Right atrium auricular region (tissue), 2 donors: ENCODE measurements at places on chromosomes 12 and 14.
A peak's percentile ranks its signal among the peaks of the same experiment; 100 is the strongest.

GRCh38 chr14:36659822-36660735 lies 1.6 kb upstream of the PAX9 start:
- no peak for DNase-seq

GRCh38 chr12:51821440-51822260 lies 26.9 kb downstream of the FIGNL2 start:
- DNase-seq: no peak

DNA sequence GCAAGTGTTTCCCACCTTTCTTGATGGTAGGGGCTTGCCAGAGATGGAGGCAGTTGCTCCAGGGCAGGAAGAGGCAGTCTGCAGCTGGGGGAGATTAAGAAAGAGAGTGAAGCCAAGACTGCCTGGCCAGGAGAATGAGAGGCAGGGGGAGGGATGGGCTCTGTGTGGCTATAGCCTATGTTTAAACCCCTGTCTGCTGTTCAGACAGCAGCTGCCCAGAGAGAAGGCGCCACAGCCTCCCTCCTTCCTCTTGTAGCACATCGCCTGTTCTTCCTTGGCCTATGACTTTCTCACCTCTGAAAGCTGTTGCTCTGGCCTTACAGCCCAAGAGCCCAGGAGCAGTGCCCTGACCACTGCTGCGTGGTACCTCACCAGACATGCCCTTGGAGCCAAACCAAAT lies 61.7 kb downstream of the EMP1 start:
- DNase-seq: no peak

GRCh38 chr12:1620092-1620491 lies 8.9 kb upstream of the WNT5B start:
- DNase-seq: no peak

DNA sequence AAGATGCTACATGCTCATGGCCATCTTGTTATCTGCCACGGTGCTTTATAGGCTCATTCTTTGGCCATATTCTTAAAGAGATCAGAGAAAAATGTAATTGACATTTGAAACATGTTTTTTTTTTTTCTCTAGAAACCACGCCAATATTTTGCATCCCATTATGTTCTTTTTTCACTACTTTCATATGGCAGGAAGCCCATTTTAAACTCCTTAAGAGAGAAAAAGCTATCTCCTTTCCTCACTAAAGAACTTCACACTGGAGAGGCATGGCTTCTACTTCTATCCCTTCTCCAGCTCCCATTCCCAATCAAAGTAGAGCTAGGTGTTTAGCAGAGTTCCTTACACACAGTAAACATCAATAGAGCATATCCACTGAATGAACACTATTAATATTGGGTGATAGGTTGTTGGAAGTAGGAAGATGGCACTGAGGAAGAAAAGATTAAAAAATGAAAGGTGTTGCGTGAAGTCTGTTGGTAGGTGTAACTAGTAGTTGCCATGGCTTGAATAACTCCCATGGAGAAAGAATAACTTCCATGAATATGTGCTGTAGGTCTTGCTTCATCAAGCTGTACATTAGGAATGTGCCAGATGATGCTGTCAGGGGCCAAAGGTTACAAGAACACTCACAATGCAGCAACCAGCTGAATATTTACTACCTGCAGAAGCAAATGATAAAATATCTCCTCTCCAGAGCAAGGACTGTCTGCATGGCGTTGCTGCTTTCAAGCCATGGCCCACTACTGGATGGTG lies 178.8 kb downstream of the STXBP6 start:
- no peak for DNase-seq

- no peak for DNase-seq
Measured at GRCh38 chr12:33703221-33703620, 263.6 kb upstream of the SYT10 start.

DNA sequence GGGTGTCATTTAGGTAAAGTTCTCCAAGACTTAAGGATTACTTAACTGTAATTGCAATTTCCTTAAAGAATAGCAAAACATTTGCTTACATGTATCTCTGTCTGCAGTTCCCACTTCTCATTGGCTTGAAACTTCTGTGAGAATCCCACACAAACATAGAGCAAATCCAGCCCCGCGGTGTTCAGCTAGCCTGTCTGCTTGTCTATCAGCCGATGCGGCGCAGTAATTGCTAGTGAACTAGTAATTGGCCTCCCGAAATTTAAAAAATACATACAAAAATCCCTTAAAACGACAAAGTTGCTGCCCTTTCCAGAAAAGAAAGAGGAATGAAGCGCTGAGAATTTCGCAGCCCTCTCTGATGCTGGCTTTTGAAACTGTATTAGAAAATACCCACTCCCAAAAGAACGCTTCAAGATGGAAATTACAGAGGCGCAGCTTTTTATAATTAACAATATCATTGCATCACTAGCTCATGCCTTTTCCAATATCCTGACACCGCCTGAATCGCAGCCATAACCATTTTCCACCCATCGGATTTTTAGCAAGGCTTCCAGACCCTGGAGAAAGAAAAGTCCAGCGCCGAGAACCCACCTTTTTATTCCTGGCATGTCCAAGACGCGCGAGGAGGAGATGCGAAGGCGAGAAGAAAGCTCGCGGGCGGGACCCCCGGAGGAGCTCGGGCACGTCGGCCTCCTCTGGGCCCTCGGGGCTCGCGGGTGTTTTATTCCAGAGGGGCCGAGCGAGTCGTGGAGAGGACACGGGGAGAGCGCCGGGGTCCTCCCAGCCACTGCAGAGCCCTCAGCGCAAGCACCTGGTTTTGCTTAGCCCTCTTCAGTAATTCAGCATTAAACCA lies 646 bp downstream of the FBLN5 start:
- DNase-seq: peak; percentile 59

DNA sequence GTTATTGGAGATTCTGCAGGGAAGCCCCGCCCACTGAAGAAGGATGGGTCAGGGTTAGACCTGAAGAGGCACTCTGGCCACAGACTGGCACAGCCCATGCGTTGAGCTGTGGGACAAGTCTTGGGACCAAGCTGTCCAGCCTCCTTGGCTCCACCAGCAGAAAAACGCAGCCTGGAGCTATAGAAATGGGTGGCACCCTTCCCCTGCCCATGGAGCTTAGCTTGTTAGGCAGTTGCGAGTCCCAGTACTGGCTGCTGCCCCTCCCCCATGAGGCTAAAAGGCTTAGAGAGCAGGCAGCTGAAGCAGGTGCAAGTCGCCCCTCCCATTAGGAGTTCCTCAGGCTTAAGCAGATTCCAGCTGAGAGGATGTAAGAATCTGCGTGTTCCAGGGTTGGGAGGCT lies 1124.0 kb upstream of the TMEM132C start:
- no peak for DNase-seq

- DNase-seq: no peak
Measured at GRCh38 chr12:45458854-45459807, 243.2 kb downstream of the ANO6 start.

DNA sequence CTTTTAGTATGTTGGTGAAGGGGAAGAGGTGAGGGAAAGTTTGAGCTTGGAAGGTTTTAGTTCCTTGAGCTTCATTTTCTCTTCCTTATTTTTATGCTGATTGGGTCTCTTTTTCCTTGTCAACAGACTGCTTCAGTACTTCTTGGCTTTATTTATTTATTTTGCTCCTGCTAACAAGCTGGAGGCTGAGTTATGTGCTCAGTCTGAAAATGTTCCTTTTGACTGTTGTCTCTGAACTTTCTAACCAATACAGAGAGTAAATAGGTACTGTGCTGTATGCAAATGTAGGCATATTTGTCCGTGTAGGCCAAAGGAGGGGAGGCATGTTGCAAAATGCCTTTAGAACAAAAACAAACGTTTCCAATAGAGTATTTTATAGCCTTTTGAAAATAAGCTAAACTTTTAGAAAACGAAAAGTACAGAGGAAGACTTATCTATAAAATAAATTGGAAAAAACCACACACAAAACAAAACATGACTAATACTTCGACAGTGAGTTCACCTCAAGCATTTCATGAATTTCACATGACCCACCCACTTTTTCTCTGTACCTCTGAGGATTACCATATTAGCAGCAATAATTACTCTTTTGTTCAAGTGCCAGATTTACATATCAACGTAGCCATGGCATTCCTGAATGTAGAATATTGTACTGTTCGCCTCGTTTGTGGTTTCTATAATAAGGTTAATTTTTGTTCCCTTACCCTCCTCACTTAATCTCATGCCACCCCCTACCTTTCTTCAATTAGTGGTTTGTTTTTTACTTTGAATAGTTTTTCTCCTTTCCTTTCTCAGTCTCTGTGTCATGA lies 4.7 kb upstream of the CREBL2 start:
- DNase-seq: no peak

DNA sequence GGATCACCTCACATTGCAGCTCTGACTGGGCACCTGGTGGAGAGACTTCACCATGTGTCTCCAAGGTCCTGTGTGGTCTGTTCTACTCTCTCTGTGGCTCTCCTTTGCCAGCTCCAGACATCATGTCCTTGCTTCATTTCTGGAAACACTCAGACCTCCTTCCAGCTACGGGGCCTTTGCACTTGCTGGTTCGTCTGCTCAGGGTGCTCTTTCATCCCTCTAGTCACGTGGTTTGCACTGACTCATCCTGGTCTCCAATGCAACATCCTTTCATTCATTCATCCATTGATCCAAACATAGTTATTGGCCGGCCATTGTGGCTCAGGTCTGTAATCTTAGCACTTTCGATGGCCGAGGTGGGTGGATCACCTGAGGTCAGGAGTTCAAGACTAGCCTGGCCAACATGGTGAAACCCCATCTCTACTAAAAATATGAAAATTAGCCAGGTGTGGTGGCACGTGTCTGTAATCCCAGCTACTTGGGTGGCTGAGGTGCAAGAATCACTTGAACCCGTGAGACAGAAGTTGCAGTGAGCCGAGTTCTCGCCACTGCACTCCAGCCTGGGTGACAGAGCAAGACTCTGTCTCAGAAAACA lies 23.9 kb upstream of the CCDC63 start:
- no peak for DNase-seq

- DNase-seq: no peak
Measured at GRCh38 chr12:2283916-2284315, 231.1 kb downstream of the CACNA1C start.

GRCh38 chr12:109912855-109913321 lies 12.8 kb downstream of the TCHP start:
- no peak for DNase-seq

DNA sequence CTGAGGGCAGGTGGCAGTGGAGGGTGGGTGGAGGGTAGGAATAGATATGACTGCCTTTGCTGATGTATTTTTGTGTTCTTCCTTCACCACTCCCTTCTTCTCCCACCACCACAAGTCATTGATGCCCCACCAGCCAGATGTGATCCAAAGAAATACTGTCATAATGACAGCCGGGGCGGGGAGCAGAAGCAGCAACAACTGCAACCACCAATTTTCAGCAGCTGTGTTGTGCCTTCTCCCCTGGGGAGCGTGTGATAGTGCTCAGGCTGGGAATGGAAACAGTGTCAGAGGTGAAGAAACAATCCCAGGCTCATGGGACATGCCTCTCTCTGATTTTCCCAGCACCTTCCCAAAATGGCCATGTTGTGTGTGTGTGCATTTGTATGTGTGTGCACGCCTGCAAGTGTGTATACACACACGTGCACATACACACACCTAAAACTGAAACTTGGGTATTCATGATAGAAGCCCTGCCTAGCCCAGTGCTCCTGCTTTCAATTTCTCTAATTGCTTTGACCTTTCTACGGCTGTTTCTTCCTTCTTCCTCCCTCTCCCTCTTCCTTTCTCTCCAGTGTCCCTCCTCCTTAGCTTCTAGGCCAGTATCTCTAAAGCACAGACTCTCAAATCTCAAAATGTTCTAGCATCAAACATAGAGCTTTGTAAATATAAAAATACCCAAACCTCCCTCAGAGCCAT lies 299.2 kb upstream of the FKBP4 start:
- DNase-seq: no peak

- no peak for DNase-seq
Measured at GRCh38 chr12:113853491-113853890, 112.6 kb downstream of the RBM19 start.

- DNase-seq: no peak
Measured at GRCh38 chr12:14937689-14938088, 648 bp downstream of the ERP27 start.

- no peak for DNase-seq
Measured at GRCh38 chr14:62916551-62916950, 128.7 kb downstream of the KCNH5 start.

GRCh38 chr12:38629064-38629463 lies 276.3 kb downstream of the CPNE8 start:
- DNase-seq: no peak

DNA sequence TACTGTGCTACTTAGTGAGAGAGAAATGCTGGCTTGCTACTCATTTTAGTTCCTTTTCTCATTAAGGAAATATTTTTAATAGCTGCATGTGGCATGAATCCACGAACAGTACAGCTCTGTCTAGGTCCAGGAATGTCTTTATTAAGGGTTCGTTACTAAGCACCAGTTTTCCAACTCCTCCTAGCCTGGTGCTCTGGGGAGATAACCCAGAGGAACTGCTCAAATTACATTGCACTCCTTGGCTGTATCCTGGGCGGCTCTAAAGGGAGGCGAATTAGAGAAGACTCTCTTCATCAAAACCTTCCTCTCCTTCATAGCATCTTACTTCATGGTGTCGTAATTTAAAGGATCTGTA lies 101.3 kb downstream of the PPM1A start:
- DNase-seq: no peak
